Stimulated activated CD4-positive, alpha-beta T cell treated with anti-CD3 and anti-CD28 coated beads, Interleukin-2, amount 100 ng/mL, for 24 hours (primary cell): ENCODE measurements at places on chromosomes 4 and X.

DNA sequence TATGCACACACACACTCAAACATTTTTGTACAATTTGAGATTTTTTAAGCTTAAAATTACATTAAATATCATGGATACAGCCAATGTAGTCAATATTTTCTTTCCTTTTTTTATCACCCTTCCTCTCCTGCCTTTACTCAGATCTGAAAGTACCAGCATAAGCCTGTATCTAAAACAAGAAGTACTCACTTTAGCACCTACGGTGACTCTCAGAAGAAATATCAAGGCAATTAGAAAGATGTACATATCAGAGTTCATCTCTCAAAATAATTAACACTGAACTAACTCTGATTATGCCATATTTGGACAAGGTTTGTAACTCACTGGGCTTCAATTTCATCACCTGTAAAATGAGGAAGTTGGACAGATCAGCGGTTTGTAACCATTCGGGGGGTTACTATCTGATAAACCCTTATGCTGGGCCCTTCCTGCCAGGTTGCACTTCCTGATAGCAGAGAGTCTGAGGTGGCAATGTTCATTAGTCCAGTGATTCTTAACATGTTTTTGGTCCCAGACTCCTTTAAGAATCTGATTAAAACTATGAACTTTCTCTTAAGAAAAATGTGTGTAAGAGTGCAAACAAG is 5.7 kb upstream of the GPR174 start:
- no peak for DNase-seq

DNA sequence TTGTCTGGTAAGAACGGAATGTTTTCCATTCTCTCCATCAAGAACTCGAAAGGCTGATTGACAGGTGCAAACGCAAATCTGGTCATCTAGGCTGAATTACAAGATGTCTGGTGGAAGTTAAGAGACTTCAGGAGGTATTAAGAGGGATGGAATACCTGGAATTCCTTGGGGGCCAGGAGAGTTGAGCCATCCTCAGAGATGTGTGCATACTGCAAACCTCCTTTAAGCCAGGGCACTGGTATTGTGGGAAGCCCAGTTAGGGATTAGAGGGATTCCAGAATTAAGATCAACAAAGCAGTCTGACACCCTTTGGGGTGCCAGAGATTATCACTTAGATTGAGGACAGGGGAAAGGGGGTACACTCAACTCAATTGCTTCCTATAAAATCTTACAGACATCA is 151.4 kb downstream of the VCX3A start:
- no peak for DNase-seq

DNA sequence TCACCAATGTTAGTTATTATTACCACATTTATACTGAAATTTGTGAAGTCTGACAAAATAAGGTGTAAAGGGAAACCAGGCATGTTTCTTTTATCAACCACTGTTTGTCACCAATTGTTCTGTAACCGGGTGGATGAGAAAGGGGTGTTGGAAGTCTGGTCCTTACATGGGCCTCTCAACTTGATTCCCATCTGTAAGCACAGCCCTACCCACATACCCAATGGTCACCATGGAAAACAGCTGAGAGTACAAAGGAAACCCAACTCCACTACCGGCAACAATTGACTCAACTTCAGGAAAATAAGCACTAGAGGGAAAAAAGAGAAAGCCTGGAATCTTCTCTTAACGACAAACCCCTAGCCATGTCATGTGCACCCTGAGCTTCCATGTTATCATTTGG is 70.8 kb upstream of the PTCHD1 start:
- no peak for DNase-seq

GRCh38 chrX:12867685-12868084 is 813 bp downstream of the TLR7 start:
- no peak for DNase-seq

GRCh38 chr4:72283357-72283756 is 251.6 kb downstream of the NPFFR2 start:
- no peak for DNase-seq
